CD8-positive, alpha-beta memory T cell (primary cell): ENCODE measurements at places on chromosomes 7 and 10.

- no peak for DNase-seq
Observed at GRCh38 chr7:22128528-22128920, 182.8 kb upstream of the CDCA7L start.

DNA sequence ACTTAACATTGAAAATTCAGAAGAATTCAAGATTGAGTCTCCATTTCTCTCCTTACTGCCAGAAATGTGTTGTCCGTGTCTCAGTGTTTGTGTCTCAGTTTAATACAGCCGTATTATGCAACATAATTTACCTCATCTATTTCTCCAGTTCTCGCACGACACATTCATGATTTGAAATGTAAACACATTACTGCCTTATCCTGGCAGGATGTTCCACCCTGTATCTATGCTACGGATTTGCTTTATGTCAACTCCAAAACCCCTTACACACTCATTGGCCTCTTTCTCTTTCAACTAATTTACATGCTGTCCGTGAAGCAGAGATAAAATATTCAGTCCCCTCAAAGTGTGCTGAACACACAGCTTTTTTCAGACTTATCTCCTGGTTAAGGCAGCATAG lies 653.7 kb upstream of the SEMA3D start:
- DNase-seq: no peak

GRCh38 chr7:73758581-73759138 lies 11.4 kb downstream of the CLDN3 start:
- no peak for DNase-seq

DNA sequence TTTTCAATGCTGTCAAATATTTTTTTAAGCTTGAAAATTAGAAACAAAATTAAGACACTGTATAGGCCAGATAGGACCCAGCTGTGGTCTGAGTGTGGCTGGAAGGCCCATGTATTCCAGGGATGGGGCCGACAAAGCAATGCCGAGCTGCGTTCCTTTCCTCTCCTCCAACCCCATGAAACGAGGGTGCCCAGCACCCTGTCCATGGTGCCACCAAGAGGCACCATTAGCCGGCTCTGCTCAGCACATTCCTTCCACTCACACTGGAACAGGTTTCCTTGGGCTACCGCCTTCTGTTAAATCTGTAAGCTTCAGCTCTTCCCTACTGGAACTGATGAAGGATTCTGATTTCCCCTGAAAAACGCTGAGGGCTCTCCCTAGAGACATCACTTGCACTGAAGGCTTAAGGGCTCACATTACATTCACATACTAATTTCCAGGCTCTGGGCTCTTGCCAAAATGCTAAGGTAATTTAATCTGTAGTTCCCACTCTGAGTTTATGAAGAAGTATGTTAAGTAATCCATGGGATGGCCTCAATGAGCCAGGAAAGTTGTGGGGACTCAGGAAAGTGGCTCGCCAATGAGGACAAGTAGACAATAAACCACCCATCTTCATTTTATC lies 73.7 kb upstream of the CAMK2B start:
- DNase-seq: no peak

- DNase-seq: no peak
Observed at GRCh38 chr10:17235136-17235535, 7.1 kb downstream of the VIM start.

- no peak for DNase-seq
Observed at GRCh38 chr10:29636178-29636577, 1.4 kb upstream of the SVIL start.

GRCh38 chr7:100452513-100452912 lies 11.5 kb downstream of the SPACDR start:
- DNase-seq: no peak

DNA sequence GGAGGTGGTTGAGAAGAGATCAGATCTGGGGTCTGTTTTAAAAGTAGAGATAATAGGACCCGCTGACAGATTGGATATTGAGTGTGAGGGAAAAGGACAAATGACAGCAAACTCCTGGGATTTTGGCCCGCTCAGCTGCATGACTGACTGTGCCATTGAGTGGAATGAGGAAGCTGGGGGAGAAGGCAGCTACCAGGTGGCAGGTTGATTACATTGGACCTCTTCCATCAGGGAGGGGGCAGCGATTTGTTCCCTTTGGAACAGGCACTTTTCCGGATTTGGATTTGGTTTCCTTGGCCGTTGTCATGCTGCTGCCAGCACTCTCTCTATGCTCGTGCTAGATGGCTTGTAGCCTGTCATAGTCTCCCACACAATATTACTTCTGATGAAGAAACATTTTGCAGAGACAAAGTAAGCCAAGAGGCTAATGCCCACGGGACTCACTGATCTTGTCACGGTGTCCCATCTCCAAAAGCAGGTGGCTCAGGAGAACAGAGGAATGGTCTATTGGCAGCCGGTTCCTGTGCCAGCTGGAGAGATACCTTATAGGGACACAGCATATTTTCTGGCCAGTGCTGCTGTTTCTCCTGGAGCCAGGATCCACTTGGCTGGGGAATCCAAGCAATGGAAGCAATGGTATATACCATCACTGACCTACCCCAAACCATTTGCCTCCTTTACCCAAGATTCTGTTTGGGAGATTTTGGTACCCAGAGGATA lies 69.1 kb upstream of the WAC start:
- no peak for DNase-seq
